ENCODE measurements at places on chromosomes 16 and 17.

GRCh38 chr17:75460295-75460694 is 3.9 kb downstream of the TMEM94 start:
- no peak for DNase-seq

- no peak for DNase-seq
Measured at GRCh38 chr16:30076276-30076791, 540 bp downstream of the PPP4C start.

DNA sequence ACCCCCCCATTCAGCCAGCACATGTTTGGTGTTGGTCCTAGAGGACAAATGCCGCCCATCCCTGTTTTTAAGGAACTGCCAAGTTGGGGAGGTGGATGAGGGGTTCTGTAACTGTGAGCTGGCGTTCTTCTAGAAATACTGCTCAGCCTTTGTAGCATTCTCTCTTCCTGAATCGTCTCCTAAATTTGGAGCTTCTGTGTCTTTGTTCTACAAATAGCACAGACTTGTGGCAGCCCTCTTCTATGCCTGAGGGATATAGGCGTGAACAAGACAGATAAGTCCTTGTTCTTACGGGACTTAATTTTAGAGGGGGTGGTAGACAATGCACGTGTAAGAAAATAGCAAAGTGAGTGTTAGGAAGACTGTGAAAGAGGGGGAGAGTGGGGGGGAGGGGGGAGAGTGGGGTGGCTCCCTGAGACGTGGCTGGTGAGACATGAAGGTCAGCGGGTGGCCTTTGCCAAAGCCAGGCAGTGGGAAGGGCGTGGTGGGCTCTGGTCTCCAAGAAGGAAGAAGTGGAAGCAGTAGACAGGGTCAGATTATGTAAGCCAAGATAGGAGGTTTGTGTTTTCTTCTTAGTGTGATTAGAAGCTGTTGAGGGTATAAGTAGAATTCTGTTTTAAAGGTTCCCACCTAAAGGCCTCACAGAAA is 9.9 kb downstream of the MFSD11 start:
- DNase-seq = no peak

GRCh38 chr17:57256708-57257112 is 387 bp downstream of the MSI2 start:
- no peak for DNase-seq

- DNase-seq = no peak
Measured at GRCh38 chr17:27631897-27632725, 1.1 kb downstream of the LGALS9 start.

DNA sequence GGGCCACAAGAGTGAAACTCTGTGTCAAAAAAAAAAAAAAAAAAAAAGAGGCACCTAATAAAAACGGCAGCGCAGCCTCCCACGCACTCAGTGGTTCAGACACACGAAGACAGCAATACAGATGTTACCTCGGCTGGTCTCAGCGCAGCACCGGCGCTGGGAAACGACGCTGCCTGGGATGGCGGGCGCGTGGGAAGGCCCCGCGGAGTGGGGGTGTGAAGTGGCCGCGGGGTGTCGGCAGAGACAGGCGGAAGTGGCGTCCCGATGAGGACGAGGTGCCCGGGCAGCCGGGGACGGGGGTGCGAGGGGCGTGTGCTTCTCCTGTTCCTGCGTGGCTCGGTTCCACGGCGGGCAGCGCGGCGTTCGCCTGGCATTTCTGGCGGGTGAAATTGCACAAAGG is 179.4 kb downstream of the BANP start:
- no peak for DNase-seq

DNA sequence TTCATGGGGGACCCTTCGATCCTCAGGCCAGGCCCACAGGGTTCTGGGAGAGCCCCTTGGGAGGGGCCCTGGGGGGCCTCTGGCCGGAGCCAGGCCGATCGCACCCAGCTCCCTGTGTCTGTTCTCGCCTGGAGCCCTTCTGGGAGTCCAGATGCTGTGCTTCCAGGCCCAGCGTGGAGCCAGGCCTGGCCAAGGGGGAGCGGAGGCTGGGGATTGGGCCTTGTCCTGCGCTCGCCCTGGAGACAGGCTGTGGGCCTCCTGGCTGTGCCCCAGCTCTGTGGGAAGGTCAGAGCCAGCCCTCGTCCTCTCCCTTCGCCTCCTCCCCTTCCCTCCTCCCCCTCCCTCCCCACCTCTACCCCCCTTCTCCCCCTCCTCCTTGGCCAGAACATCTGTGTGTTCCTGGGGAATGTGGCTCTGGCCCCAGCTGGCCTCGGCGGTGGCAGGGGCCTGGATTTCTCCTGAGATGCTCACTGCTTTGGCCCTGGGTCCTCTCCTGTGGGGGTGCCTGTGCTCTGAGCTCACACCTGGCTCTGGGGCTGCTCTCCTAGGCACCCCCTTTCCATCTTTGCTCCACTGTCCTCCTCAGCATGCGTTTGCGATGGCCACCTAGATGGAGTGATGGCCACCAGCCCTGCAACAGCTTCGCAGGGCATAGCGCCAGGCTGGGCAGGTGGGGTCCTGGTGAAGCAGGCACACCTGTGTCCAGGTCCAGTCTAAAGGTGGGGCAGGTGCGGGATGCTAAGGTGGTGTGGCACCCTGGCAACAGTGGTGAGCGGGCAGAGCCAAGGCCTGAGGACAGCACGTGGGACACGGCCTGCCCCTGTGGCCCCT is 90.6 kb upstream of the CIBAR2 start:
- DNase-seq = peak; percentile 98
